ENCODE measurements at places on chromosomes 12 and 14. TPM values are rescaled to one million over a fixed set of nuclear protein-coding genes. Genes with fewer than 3 reads are reported as not detected.

CLEC7A gene
- 2.1 TPM for total RNA-seq

CLEC4C gene
- total RNA-seq, result not detected

SLC7A8 gene
- 14.8 TPM for total RNA-seq

ABHD12B gene
- 2.1 TPM for total RNA-seq

SIX6 gene
- 0.69 TPM for total RNA-seq

MYL2 gene
- not detected for total RNA-seq

RECQL gene
- total RNA-seq, result 26.5 TPM

ACRBP gene
- total RNA-seq, result 0.46 TPM

NKX2-1 gene
- 21.5 TPM for total RNA-seq

GPRC5D gene
- not detected for total RNA-seq

GUCY2C gene
- total RNA-seq, result not detected

ESRRB gene
- 0.92 TPM for total RNA-seq

NFE2 gene
- total RNA-seq, result 1.8 TPM

SCFD1 gene
- 149 TPM for total RNA-seq

CLEC12A gene
- total RNA-seq, result 0.23 TPM

SLC10A1 gene
- total RNA-seq, result not detected

SNX6 gene
- total RNA-seq, result 94.1 TPM

VAMP1 gene
- total RNA-seq, result 27.2 TPM

TMEM132D gene
- total RNA-seq, result 17.1 TPM

MYO1A gene
- total RNA-seq, result not detected

MED6 gene
- total RNA-seq, result 57.9 TPM

All from diencephalon (tissue), 1 donor.